T47D (cell line): ENCODE measurements at places on chromosomes 12 and 14.

DNA sequence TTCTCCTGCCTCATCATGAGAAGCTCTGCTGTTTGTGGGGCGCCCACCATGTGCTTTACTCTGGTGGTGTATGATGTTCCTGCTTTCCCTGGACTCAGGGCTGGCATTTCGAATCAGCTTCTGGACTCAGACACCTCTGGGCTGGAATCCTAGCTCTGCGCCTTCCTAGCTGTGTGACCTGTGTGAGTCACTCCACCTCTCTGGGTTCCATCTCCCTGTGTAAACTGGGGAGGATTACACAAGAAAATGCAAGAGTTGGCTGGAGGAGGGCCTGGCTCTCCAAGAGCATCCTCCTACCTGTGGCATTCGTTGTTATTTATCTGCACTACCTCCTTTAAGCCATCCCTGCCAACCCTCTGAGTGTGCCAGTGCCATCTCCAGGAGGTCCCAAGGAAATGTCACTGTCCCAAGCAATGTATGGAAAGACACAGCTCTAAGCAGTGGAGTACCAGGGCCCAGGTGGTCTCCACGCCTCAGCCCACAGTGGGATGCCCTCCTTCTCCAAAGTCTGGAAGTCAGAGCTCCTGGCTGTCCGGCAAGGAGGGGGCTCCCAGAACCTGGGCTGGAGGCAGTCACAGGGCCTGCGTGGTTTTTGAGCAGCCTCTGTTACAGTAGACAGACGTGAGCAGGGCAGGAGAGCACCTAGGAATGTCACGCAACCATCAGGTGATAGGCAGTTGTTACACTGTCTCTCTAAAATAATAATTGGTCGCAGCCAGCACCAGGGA lies 7.3 kb upstream of the TNFAIP2 start:
- no peak for DNase-seq

- no peak for DNase-seq
Measured at GRCh38 chr12:26042645-26043044, 82.2 kb downstream of the BHLHE41 start.

- no peak for DNase-seq
Measured at GRCh38 chr12:127479256-127479655, 787.7 kb upstream of the TMEM132C start.

DNA sequence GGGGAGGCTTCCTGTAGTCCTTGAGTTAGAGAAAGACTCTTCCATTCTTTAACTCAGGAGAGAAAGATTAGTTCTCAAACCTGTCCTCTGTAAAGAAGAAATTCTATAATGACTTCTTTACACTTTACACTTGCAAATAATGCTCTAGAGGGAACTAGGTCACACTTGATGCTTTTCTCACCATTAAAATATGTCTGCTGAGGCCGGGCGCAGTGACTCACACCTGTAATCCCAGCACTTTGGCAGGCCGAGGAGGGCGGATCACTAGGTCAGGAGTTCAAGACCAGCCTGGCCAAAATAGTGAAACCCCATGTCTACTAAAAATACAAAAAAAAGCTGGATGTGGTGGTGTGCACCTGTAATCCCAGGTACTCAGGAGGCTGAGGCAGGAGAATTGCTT lies 6.3 kb downstream of the NTN4 start:
- no peak for DNase-seq

DNA sequence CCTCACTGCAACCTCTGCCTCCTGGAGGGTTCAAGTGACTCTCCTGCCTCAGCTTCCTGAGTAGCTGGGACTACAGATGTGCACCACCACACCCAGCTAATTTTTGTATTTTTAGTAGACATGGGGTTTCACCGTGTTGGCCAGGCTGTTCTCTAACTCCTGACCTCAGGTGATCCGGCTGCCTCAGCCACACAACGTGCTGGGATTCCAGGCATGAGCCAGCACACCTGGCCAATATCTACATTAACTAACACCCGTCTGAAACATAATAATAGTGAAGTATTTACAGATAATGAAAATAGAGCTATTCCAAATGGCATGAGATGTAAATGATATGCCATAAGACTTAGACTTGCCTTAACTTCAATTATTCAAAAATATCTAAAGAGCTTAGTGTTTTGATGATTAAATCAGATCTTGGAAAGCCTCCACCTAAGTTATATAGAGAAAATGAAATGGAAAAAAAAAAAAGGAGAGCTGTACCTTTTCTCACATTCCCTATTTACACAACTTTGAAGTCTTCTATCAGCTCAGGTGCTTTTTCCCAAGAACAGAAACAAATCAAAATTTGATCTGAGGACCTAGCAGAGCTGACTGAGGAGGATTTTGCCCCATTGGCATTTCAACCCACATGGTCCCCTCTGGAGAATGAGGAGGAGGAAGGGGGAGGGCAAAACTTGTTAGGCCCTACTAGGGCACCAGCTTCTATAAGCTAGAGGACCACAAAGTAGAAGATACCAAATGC lies 309.2 kb downstream of the PRKD1 start:
- no peak for DNase-seq

GRCh38 chr14:81192594-81192993 lies 28.2 kb downstream of the GTF2A1 start:
- no peak for DNase-seq

DNA sequence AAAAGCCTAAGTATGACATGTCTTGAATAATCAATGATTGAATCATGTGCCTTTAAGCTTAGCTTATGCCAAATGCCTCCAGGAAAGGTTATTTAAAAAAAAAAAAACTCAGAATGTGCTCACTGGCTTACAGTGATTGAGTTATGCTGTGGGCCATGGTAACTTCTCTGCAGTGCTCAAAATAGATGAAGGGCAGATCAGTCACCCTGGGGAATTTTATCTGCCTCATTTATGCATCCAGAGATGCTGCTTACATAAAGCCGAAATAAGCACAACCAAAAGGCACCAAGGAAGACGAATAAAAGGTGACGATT lies 118.7 kb upstream of the MDM1 start:
- no peak for DNase-seq

- DNase-seq: no peak
Measured at GRCh38 chr14:76726551-76726970, 34.7 kb upstream of the VASH1 start.

GRCh38 chr14:96839251-96839650 lies 42.1 kb downstream of the VRK1 start:
- DNase-seq: no peak

GRCh38 chr12:130987151-130987931 lies 33.6 kb downstream of the ADGRD1 start:
- DNase-seq: no peak

DNA sequence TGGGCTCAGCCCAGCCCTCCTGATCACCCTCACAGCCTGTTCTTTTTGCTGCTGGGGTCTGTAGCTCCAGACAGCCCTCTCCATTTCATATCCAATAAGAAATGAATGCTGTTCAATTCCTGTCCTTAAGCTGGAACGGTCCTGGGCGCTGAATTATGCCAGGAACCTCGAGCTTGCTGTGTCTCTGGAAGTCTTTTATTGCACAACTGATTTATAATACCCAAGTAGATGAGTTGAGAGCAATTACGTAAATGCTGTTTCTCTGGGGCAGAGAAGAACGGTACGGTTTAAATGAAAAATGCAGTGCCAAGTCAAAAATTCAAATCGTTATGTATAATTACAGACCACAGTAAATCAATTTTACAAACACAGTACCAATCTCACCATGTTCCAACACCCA lies 161.0 kb downstream of the SAMD4A start:
- DNase-seq: no peak

GRCh38 chr12:18979401-18980126 lies 150.0 kb upstream of the PLEKHA5 start:
- no peak for DNase-seq

- no peak for DNase-seq
Measured at GRCh38 chr12:111028830-111029229, 108.5 kb upstream of the MYL2 start.

DNA sequence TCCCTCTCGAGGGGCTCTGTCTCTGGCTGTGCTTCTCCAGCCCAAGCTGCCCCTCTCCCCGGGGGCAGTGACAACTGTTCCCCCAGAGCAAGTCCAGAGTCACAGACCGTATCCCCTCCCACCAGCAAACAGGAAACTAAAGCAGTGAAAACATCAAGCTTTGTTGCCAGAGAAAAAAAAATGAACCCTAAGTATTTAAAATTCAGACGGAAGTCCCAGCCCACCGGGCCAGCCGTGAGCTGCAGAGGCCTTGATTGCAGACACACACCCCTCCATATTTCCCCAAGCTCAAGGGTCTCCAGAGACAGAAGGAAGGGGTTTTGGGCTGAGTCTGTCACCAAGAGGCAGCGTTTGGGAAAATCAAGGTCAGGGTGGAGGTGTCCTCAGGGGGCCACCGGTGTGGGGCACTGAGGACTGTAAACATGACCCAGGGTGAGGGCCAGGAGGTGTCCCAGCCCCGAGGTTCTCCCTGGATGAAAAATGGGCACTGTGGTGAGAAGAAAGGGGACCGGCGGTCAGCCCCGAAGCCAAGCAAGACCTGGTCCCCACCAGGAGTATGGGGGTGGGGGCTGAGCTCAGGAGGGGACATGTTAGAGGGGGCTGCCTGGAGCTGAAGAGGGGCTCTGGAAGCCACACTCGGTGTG lies 7.7 kb downstream of the PHETA1 start:
- no peak for DNase-seq

- DNase-seq: no peak
Measured at GRCh38 chr14:41859336-41859735, 252.7 kb downstream of the LRFN5 start.
